ENCODE measurements at places on chromosomes 11 and 22.

GRCh38 chr11:114322934-114323333, 26.7 kb downstream of the NNMT start:
- no peak for DNase-seq

GRCh38 chr11:105192115-105192514, 52.5 kb upstream of the CARD18 start:
- no peak for DNase-seq

- DNase-seq: no peak
Observed at GRCh38 chr11:110123003-110123402, 29.8 kb downstream of the ZC3H12C start.

GRCh38 chr22:31757265-31757664, 3.4 kb downstream of the DEPDC5 start:
- DNase-seq: no peak

GRCh38 chr22:39176143-39176713, 23.7 kb upstream of the CBX7 start:
- no peak for DNase-seq

DNA sequence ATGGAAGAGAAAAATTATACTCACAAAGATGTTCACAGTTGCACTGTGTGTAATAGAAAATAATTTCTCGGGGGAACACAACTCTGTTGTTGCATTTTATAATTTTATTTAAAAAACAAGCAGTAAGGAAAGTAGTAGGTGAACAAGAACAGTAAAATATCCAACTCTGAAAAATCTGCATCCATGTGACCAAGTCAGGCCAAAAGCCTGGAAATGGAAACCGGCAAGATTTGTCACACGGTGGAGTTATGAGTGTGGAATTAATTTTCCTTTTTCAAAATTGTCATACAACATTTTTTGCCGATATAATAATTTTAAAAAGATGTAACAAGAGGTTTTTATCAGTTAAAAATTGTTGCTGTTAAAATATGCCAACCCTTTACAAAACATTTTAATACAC, 1421.5 kb downstream of the BRD1 start:
- DNase-seq: no peak

All from stimulated activated CD4-positive, alpha-beta T cell treated with anti-CD3 and anti-CD28 coated beads, TNF-alpha, amount 100 ng/mL, for 24 hours (primary cell).